ENCODE measurements at places on chromosomes 6 and 20.
A peak's percentile ranks its signal among the peaks of the same experiment; 100 is the strongest.

- DNase-seq: no peak
These were observed 2.7 kb upstream of the SLC35B2 start for GRCh38 chr6:44260011-44260410.

DNA sequence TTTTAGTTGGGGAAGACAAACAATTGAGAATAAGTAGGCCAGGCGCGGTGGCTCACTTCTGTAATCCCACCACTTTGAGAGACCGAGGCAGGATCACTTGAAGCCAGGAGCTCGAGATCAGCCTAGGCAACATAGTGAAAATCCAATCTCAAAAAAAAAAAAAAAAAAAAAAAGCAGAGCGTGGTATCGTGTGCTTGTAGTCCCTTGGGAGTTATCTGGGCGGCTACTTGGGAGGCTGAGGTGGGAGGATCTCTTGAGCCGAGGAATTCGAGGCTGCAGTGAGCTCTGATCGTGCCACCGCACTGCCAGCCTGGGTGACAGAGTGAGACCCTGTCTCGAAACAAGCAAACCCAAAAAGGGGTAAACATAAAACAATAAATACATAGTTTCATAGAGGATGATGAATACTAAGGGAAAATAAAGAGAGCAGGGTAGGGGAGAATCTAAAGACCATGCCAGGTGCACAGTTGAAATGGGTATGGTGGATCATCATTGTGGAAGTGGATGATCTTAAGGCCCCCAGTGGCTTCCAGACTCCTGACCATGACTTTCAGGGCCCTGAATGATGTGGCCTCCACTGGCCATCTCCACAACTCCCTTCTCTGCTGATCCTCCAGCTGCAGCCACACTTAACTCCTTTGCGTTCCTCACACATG, 947 bp downstream of the POFUT1 start:
- DNase-seq: no peak

- no peak for DNase-seq
These were observed 38.1 kb downstream of the GSTA2 start for GRCh38 chr6:52725143-52725534.

- no peak for DNase-seq
These were observed 35.0 kb downstream of the CDC5L start for GRCh38 chr6:44422531-44422930.

DNA sequence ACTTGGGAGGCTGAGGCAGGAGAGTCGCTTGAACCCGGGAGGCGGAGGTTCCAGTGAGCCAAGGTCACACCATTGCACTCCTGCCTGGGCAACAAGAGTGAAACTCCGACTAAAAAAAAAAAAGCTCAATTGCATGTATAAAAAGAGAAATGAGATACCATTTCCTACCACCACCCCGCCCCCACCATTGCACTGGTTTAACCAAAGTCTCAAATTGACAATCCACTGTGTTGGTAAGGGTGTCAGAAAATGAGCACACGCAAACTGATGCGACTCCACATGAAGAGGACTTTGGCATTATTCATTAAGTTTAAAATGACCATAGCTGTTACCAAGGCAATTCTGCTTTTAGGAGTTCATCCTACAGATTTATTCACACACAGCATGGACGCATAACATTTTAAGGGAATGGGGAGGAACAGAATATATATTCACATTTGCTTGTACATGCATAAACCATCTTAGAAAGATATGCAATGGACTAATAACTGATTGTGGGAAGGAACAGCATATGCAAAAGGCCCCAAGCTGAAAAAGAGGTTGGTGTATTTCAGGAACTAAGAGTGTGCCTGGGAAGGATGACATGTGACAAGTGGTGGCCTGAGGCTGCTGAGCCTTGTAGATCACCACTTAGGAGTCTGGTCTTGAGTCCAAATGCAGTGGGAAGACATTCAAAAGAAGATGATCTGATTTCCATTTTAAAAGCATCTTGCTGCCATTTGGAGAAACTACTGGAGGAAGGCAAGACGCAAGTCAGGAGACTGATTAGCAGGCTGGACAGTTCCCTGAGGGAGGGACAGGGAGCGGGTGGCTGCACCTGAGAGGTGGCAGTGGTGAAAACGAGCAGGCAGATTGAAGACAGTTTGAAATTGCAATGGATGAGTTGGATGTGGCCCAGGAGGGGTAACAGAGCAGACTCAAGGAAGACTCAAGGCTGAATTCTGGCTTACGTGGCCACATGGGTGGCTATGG, 37.2 kb upstream of the PTPN1 start:
- no peak for DNase-seq

DNA sequence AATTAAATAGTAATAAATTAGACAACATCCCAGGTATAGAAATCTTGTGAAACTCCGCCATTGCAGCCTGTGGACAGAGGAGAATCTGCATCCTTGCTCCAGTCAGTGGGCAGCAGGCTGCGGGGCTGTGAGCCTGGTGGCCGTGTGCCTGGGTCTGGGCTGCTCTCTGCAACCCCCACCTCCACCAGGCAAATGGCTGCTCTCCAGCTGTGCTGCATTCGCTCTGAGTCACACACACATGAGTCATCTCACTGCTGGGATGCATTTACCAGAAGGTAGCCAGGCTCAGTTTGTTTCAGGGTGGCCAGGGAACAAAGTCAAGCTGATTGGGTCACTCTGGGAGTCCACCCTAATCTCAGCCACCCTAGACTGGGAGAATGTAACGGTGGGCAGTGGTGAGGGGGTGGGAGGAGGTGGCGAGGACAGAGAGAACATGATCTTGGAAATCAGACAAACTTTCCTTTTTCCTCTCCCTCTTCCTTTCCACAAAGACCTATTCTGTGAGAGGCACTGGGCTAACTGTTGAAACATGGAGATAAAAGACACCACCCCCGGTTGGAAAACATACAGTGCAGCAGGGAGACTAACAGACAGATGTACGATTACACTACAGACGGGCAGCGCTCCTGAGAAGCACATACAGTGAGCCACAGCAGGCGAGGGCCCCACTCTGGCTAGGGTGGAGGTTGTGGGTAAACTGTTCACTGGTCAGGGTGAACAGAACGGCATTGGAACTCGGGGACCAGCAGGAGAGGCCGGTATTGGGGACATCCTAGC, 59.2 kb downstream of the TRAM2 start:
- DNase-seq: peak; percentile 87

GRCh38 chr6:32772656-32773055, 9.3 kb upstream of the HLA-DQB2 start:
- DNase-seq: no peak

DNA sequence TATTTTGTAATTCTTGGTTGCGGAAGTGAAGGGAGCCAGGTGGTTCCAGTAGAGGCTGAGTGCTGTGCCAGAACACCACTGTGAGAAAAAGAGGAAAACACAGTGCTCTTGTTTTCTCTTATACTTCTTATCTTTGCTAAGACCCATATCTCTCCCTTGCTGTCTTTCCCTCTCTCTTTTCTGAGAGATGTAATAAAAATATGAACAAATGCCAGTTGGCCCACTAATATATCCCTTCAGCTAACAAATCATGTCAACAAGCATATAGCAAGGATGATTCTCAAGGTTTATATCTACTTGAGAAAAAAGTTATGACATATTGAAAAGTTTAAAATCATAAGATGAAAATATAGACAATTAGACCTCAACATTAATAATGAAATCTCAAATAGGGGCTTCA, 758.3 kb downstream of the HDGFL1 start:
- DNase-seq: no peak

DNA sequence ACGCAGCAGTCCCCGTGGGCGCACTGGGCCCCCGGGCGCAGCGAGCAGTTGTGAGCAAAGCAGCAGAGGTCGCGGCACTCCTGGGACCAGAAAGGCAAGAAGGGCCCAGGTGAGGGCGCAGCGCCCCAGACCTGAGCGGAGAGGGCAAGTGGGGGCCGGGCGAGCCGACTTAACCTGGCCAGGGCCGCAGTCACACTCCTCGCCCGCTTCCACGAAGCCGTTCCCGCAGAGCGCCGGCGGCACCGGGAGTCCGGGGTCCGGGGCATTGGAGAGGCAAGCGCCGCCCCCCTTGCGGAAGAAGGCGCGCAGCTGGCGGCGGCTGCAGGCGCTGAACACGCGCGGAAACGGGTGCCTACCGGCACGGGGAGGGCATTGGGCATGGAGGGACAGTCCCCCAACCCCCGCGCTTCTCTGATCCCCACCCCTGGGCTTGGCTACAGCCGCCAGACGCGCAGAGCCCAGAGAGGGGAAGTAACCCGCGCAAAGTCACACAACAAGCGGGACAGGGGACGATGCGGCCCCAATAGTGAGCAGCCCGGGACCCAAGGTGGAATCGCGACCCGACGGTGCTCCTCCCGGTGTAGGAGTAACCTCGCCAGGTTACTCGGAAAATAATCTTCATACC, 9.2 kb downstream of the ADAM33 start:
- no peak for DNase-seq

DNA sequence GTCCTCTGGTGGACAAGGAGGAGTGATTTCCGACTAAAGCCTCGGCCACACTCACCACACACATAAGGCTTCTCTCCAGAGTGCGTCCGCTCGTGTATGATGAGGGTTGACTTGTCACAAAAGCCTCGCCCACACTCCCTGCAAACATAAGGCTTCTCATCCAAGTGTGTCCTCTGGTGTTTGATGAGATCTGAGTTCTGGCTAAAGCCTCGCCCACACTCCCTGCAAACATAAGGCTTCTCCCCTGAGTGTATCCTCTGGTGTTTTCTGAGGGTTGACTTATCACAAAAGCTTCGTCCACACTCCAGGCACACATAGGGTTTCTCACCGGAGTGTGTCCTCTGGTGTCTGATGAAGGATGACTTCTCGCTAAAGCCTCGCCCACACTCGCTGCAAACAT, 12.9 kb upstream of the SNRPB start:
- no peak for DNase-seq

GRCh38 chr6:37965964-37966676, 146.6 kb downstream of the ZFAND3 start:
- no peak for DNase-seq

- no peak for DNase-seq
These were observed 163.0 kb downstream of the HDGFL1 start for GRCh38 chr6:22732176-22732970.

DNA sequence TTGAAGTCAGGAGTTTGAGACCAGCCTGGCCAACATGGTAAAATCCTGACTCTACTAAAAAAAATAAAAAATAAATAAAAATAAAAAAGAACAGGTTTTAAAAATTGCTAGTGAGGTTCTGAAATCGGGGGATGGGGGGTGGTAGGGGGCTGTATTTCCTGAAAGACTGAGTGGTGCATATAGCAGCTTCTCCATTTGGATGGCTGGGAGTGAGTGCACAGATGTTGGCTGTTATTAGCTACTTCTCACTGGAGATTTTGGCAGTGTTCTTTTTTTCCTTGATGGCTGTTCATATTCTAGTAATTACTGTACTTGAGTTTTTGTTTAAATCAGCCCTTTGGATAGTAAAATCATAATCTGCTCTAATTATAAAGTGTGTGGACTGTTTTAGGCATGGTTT, 79.8 kb downstream of the RTN4IP1 start:
- DNase-seq: no peak

GRCh38 chr6:131250936-131251335, 115.7 kb downstream of the AKAP7 start:
- no peak for DNase-seq

DNA sequence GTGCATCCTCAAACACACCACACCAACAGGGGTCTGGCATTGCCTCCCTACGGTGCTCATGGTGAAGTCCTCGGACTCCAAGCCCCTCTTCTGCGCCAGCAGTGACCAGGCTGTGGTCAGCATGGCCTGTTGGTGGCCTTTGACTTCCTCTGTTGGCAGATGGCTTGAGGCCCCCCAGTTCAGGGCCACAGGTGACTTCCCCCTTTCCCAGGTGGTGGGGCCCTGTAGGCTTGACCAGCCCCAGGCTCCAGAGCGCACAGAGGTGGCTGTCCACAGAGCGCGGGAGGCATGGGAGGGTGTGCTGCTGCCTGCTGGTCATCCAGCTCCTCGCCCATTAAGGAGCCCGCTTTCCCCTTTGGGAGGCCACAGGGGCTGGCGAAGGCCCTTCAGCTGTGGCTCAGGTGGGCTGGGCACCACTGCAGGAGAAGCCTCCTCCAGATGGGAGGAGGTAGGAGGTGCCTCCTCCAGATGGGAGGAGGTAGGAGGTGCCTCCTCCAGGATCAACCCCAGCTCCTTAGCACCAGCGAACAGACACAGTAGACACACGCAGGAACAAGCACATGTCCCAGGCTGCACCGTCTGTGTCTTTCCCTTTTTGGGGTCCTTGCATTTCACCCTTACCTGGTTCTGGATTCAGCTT, 52.1 kb upstream of the BHLHE23 start:
- DNase-seq: no peak
